ENCODE measurements at places on chromosomes 5 and 9.

DNA sequence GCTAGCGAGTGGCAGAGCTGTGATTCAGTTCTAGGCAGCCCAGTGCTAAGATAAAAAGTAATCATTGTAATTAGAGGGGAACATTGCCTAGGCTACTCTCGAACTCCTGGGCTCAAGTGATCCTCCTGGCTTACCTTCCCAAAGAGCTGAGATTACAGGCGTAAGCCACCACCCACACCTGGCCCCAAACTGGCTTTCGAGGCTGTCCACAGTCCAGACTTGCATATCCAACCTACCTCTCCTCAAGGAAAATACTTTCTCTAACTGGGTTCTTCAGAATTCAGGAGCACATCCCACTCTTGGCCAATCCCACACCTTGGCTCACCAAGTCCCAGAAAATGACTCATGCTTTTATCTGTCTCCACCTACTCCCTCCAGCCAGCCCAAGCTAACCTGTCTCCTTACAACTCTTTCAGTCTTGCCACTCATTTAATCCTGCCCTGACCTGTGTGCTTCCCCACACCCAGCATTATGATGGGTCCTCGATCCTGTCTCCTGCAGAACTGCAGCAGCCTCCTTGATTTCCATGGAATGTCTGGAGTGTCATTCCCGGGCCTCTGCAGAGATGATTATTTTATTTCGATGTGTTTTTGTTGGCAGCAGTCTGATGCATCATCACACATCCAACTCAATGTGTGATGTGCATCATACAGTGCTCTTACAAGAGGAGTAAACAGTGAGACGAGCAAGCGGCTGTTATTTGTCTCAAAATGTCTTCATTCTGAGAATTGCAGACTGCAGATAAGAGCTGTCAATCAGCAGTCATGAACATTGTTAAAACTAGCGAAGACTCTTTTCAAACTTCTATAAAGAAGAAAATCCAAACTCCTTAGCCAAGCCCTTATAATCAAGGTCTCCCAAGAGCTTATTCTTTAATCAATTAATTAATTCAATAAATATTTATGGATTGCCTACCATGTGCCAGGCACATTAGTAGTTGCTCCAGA, 167.3 kb downstream of the SEC61B start:
- DNase-seq: no peak

DNA sequence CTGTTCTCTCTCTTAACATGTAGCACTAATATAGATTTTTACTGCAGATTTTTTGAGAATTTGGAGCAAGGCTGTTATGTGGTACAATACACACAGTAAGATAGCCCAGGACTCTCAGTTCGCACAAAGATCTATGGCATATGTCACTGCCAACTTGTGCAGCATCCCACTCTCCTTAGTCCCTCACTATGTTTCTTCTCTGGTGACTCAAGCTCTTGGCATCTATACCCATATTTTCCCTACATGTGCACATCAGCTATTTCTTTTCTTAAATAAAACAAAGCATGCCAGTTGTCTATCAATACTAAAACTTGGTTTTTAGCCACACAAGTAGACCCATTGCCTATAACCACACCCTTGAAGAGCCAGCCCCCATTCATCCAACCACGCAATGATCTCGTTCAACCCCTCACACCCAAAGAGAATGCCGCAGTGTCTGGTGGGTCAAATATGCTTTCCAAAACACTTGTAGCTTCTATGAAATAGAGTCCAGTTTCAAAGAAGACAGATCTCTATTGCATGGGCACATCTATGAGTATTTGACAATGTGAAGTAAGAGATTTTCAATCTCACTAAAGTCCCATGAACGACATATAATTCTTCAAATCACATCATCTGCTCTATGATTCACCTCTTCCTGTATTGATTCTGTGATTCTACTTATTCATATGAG, 18.2 kb upstream of the IL7R start:
- no peak for DNase-seq

DNA sequence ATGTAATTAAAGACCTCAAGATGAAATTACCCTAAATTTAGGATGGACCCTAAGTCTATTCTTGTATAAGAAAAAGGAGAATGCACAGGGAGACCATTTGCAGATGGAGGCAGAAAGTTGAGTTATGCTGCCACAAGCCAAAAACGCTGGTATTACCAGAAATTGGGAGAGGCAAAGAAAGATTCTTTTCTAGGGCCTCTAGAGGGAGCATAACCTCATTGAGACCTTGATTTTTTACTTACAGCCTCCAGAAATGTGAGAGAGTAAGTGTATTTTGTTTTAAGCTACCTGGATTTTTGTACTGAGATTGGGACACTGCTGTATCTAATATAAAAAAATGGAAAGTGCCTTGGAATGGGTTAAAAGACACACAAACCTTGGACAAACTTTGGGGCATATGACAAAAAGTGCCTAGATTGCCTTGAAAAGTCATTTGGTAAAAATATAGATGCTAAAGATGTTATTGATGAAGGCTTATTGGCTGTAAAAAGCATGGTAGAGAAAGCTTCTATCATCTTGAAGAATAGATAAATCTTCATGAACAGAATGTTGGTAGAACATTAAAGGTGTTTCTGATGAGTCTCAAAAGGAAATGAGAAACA, 174.7 kb upstream of the PRDM9 start:
- DNase-seq: no peak

DNA sequence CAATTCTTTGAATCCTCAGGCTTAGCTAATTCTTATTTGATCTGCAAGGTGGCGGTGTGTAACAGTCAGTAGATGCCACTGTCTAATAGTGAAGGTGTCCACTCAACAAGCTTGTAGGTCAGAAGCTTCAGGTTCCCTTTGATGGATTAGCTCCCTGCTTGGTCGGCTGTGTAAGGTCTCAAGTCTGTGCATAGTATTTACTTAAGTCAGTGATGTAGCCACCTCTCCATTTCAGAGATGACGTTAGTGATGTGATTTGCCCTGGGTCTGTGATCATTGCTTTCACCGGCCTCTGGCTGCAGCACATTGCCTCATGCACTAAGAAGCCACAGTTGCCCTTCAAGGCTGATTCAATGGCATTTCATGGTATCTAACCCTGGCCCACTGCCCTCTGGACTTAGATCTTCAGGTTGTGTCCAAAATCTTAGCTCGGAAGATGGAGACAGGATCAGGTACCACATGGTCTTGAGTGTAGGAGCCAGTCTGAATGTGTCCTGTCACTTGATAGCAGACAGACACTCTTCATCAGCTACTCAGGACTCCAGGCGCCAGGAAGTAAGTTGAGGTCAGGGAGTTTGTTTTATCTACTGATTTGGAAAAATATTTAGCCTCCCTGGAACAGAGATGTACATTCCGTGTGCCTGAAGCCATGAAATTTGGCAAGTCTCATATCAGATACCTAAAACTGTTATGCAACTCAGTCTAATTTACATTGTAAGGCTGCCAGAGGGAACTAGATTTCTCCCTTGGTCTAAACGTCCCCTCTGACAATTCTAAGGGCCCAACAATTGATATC, 42.9 kb downstream of the SUB1 start:
- DNase-seq: no peak

- no peak for DNase-seq
Measured at GRCh38 chr5:140253985-140254384, 48.9 kb downstream of the PFDN1 start.

- no peak for DNase-seq
Measured at GRCh38 chr9:130024597-130024994, 18.4 kb downstream of the FNBP1 start.

- no peak for DNase-seq
Measured at GRCh38 chr5:39648085-39648847, 223.5 kb upstream of the DAB2 start.

- DNase-seq: no peak
Measured at GRCh38 chr9:536597-537511, 304.6 kb upstream of the DMRT1 start.

DNA sequence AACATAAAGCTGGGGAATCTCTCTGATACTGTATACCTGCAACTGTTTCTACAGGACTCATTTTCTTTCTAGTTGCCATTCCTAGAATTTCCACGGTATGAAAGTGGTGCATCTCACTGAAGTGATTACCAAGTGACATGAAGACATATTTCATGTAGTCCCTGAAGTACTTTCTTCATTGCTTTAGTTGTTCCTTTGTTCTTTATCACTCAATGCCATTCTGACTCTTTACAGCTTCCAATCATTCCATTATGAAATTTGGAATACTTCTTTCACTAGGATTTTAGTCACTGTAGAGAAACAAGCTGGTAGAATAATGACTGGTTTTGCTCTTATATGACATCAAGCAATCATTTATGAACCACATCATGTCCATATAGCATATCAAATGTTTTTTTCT, 645.1 kb downstream of the CDH18 start:
- no peak for DNase-seq

DNA sequence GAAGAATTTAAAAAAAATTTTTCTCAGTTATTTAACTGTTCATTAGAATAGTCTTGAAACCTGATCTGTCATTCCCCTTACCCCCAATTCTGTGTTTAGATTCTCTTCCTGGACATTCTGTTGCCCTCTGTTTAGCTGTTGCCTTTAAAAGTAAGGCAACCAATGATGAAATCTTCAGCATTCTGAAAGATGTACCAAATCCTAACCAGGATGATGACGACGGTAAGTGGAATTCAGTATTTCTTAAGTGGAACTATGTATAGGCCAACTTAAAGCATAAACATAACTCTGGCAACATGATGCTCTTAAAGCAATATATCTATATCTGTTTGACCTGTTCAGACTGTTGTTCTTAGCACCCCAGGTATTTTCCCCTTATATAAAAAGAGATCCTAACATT, 27.2 kb downstream of the NCBP1 start:
- DNase-seq: no peak

DNA sequence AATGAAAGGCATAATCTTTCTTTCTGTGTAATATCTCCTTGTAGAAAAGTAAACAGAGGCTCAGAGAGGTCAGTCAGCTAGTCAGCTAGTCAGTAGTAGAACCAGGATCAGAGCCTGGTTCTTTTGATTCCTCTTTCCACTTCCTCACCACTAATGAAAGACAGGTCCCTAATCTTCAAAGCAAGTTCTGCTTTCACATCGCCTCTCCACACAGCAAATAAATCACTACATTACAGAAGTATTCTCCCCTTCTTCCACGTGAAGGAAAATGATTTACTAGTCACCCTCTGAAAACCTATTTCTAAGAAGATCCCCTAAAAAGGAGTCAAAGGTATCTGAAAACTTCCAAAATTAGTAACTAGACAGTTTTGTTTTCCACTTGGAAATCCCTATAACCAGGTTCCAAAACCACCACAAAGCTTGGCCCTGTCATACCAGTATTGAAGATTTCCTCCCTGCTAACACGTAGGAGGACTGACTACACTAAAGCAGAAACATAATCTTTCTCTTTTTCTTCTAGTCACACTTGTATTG, 140.5 kb upstream of the TARS1 start:
- DNase-seq: no peak

DNA sequence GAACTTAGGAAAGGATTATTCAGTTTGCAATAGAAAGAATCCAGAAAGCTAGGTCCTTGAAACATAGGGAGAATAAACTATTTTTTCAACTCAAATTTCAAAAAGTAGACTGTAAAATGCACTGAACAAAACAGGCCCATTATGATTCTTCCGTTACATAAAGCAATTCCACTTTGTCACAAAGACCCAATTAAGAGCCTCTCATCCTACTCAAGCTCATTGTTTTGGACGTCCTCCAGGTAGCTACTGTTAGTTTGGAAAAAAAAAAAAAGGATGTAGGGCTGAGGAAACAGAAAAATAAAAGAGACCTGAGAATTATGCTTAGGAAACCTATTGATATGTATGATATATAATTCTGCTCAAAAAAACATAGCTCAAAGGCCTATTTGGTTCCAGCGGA, 74.0 kb downstream of the DIRAS2 start:
- DNase-seq: no peak

GRCh38 chr5:172570594-172571334, 70.3 kb upstream of the NEURL1B start:
- no peak for DNase-seq

GRCh38 chr9:104635456-104635855, 17.5 kb upstream of the OR13C9 start:
- DNase-seq: no peak

GRCh38 chr5:37182667-37183066, 66.5 kb downstream of the CPLANE1 start:
- DNase-seq: no peak

- DNase-seq: no peak
Measured at GRCh38 chr5:165173651-165174050, 1668.2 kb downstream of the MAT2B start.

DNA sequence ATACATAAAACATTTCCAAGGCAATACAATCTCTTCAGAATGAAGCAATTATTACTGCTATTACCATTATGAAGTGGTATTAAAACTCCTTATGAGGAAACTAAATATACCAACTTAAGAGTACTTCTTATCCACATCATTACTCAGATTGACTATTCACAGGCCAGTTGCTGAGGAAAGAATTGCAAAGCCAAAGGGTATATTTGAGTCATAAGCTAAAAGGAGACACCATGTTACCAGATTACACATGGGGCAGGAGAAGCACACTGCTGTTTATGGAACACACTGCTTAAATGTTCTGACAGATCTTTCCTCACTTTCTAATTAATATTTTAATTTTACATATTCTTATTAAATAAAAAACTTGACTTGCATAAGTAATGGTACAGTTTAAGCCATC, 1726.4 kb upstream of the NUDT12 start:
- DNase-seq: no peak

DNA sequence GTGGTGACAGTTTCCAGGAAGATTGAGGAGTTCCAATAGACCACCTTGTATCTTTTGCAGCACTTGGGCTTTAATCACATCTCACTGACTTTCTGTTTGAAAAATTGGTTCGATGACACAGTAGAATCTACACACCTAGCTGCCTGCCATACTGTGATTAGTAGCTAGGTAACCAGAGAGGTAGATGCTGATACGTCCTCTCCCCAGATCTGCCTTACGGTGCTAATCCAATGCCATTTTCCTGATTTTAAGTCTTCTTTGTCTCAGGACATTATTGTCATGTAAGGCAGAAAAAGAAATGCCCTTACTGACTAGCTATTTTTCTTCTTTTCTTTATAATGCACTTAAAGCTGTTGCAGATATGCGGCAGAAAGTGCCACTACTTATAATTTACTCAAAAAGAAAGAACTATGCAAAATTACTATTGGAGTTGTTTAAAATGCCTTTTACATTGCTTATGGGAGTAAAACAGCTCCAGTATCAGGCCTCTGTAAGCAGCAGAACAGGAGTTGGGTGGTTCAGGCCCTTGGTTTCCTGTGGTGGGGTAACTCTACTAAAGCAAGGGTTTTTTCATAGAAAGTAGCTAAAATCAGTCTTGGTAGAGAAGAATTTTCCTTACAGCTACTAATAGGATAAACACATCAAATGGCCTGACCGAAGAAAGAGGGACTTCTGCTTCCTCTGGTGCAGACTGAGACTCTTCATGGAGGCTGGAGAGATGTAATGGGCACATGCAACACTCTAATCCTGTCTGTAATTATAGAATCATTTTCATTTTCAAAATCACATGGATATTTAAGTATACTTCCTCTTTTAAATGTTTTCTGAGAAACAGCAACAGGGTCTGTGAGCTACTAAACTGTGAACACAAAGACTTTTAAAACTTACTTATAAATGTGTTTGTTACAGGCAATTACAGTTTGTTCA, 177.2 kb downstream of the MAPKAP1 start:
- no peak for DNase-seq

- DNase-seq: no peak
Measured at GRCh38 chr5:133643365-133643764, 31.0 kb upstream of the FSTL4 start.
